MG63 (cell line): ENCODE measurements at places on chromosomes 3 and 15. TPM values are rescaled to one million over a fixed set of nuclear protein-coding genes. Genes with fewer than 3 reads are reported as not detected.

KLHL6 gene
- total RNA-seq = not detected in 2 replicates

NME9 gene
- total RNA-seq = 3.1 TPM in 1 of 2 replicates, not detected in the other

SOX14 gene
- not detected in 2 replicates for total RNA-seq

GP9 gene
- total RNA-seq = not detected in 2 replicates

GFM1 gene
- 60.3 and 98.4 TPM in 2 replicates for total RNA-seq

CNTN6 gene
- total RNA-seq = not detected in 2 replicates

CKMT1A gene
- total RNA-seq = not detected in 2 replicates

PCCB gene
- 105 and 156 TPM in 2 replicates for total RNA-seq

BFSP2 gene
- not detected in 2 replicates for total RNA-seq

SPESP1 gene
- total RNA-seq = not detected in 2 replicates

USP3 gene
- 36.6 and 38.6 TPM in 2 replicates for total RNA-seq

CIDEC gene
- not detected in 2 replicates for total RNA-seq

SLC28A1 gene
- not detected in 2 replicates for total RNA-seq

SPSB4 gene
- total RNA-seq = 0.23 and 1.2 TPM in 2 replicates

TRH gene
- not detected in 2 replicates for total RNA-seq

HGD gene
- not detected in 2 replicates for total RNA-seq

NR2E3 gene
- total RNA-seq = 0.43 TPM in 1 of 2 replicates, not detected in the other

SENP8 gene
- total RNA-seq = 0.84 and 1.7 TPM in 2 replicates

SCG5 gene
- not detected in 2 replicates for total RNA-seq

MESP1 gene
- 2.2 and 8.9 TPM in 2 replicates for total RNA-seq

C3orf85 gene
- total RNA-seq = not detected in 2 replicates

CAMP gene
- total RNA-seq = not detected in 2 replicates

ALPK3 gene
- 1.1 TPM in 1 of 2 replicates, not detected in the other for total RNA-seq

CFAP91 gene
- 0.47 and 1.1 TPM in 2 replicates for total RNA-seq

TGM5 gene
- 0.07 TPM in 1 of 2 replicates, not detected in the other for total RNA-seq

NEO1 gene
- total RNA-seq = 0.74 and 2.2 TPM in 2 replicates

CLRN1 gene
- not detected in 2 replicates for total RNA-seq

HACD2 gene
- total RNA-seq = 17.1 and 26.8 TPM in 2 replicates

RHOV gene
- total RNA-seq = 0.49 TPM in 1 of 2 replicates, not detected in the other

TMEM207 gene
- not detected in 2 replicates for total RNA-seq

WNT5A gene
- 14.2 and 21.7 TPM in 2 replicates for total RNA-seq

SNTN gene
- not detected in 2 replicates for total RNA-seq

APH1B gene
- total RNA-seq = 0.84 and 5.2 TPM in 2 replicates

TICRR gene
- total RNA-seq = 3.3 and 4.0 TPM in 2 replicates

HEG1 gene
- total RNA-seq = 75.1 and 105 TPM in 2 replicates

MST1 gene
- 0.33 TPM in 1 of 2 replicates, not detected in the other for total RNA-seq

RTP1 gene
- total RNA-seq = not detected in 2 replicates

GPR156 gene
- total RNA-seq = 0.91 and 1.1 TPM in 2 replicates

GPR27 gene
- 7.0 and 8.5 TPM in 2 replicates for total RNA-seq

PLCH1 gene
- not detected in 2 replicates for total RNA-seq

SEMA3G gene
- not detected in 2 replicates for total RNA-seq

A4GNT gene
- total RNA-seq = not detected in 2 replicates

FSIP1 gene
- total RNA-seq = 2.0 and 3.3 TPM in 2 replicates

CACNA2D2 gene
- not detected in 2 replicates for total RNA-seq

CDCP1 gene
- 0.03 and 1.3 TPM in 2 replicates for total RNA-seq

CLDN16 gene
- not detected in 2 replicates for total RNA-seq

TRIM59 gene
- 4.2 and 8.9 TPM in 2 replicates for total RNA-seq

PLAAT1 gene
- total RNA-seq = 16.7 and 19.1 TPM in 2 replicates

EIF4E3 gene
- total RNA-seq = 2.9 and 4.4 TPM in 2 replicates

UBXN7 gene
- total RNA-seq = 9.5 and 13.1 TPM in 2 replicates

AP3B2 gene
- total RNA-seq = 0.03 TPM in 1 of 2 replicates, not detected in the other

COL6A5 gene
- total RNA-seq = not detected in 2 replicates

ACP3 gene
- total RNA-seq = not detected in 2 replicates

HDGFL3 gene
- total RNA-seq = 24.9 and 42.7 TPM in 2 replicates

NPAP1 gene
- total RNA-seq = not detected in 2 replicates

GOLGA6L7 gene
- total RNA-seq = not detected in 2 replicates

GOLGB1 gene
- total RNA-seq = 9.7 and 19.3 TPM in 2 replicates

GREM1 gene
- total RNA-seq = 27.3 and 30.7 TPM in 2 replicates

GHRL gene
- not detected in 2 replicates for total RNA-seq
